ENCODE measurements at places on chromosomes 16 and 17.

DNA sequence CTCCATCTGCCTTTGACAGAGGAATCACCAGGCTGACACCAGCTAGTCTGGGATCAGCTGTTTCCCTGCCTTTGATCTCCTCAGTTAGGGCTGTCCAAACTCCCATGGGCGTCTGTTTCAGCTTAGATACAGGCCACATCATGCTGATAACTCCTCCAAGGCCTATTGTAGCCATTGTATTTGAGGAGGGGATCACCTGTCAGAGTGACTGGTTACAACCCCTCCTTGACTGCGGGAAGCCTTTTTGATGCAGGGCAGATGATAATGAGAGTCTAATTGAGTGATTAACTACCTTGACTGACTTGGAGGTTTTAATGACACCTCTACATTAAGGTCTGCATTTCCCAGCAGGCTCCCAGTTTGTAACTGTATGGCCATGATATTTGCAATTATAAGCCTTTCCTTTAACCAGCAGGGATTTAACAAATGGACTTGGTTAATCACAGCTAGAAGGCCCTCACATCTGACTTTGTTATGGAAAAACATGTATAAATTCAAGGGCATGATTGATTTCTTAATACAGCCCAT lies 863.5 kb downstream of the KCNJ2 start:
- no peak for DNase-seq

DNA sequence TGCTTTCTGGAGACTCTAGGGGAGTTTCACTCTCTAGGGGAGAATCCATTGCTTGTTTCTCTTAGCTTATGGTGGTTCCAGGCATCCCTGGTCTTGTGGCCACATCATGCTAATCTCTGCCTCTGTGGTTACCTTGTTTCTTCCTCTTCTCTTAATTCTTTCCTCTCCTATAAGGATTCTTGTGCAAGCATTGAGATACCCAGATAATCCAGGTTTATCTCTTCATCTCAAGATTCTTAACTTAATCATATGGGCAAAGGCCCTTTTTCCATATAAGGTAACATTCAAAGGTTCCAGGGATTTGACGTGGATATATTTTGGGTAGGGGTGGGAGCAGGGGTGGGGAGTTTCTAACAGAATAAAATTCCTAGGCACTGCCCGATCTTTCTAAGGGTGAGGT lies 32.6 kb downstream of the FAM20A start:
- no peak for DNase-seq

GRCh38 chr16:55908641-55909040 lies 33.5 kb upstream of the CES5A start:
- no peak for DNase-seq

DNA sequence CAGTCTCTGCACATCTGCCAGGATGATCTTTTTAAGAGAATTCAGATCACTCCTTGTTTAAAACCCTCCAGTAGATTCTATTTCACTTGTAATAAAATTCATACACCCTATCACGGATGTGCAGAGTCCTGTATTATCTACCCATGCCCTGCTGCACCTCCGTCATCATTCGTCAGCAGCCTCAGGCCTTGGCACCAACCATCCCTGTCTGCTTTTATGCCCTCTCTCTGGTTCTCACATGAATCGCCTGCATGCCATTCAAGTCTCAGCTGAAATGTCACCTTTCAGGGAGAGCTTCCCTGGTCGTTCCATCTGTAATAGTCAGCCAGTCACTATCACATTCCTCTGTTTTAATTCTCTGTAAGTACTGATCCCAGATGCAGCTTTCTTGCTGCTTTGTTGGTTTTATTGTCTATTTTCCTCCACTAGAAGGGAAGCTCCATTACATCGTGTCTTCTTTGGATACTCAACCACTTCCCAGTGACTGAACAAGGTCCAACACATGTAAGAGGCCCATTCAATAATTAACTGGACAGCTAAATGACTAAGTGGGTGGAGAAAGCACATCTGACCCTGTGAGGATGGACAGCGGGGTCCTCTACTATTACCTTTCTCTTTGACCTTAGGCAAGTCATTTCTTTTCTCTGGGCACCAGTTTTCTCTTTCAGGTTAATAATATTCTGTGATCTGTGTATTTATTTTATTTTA lies 81.2 kb upstream of the GOT2 start:
- DNase-seq: no peak

DNA sequence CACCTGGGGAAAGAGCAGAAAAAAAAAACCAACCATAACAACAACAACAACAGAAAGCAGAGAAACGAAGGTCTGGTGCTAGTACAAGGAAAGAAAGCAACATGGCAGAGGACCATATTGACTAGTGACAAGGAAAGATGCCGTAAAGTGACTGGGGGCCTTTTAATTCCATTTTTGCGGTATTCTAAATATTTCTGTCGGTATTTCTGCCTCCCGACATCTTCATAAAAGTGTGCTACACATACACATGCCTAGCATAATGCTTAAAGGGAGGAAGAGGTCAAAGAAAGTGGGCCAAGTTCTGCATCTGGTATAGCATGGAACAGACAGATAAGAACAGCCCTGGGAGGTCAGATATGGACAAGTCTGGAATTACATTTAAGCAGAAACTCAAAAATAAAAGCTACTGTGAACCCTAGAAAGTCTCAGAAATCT lies 19.5 kb upstream of the RNF43 start:
- no peak for DNase-seq

- DNase-seq: no peak
These were observed 15.7 kb downstream of the FAM117A start for GRCh38 chr17:49748223-49748622.

GRCh38 chr17:1491443-1492248 lies 840 bp downstream of the MYO1C start:
- no peak for DNase-seq

DNA sequence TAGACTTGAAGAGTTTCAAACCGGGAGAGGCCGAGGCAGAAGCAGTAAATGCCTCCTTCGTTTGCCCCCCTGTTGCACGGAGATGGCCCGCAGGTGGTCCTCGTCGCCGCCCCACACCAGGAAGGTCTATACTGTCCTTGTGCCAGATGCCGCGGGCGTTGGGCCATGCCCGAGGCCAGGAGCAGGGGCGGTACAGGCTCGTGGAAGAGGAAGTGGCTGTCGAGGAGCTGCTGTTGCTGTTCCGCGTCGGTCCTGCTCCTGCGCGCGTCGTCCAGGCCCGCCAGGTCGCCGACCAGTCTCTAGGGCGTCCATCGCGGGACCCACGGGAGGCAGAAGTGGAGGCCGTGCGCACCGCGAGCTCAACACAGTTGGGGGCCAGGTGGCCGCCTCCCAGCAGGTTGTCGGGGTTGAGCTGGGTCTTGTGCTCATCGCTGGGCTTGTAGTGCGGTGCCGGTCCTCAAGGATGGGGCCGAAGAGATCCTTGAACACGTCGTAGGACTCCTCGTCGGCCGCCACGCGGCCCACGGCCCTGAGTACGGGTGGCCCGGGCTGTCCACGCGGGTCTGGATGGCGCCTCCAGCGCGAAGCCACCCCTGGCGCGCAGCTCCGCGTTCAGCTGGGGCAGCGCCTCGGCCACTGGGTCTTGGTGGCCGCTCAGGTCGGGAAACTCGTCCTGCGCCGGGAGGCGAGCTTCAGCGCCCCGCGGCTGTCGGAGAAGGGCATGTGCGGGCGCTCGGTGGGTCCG lies 13.1 kb upstream of the C16orf87 start:
- DNase-seq: no peak

GRCh38 chr17:6755281-6755680 lies 565 bp upstream of the XAF1 start:
- DNase-seq: no peak

- no peak for DNase-seq
These were observed 123.9 kb upstream of the ZFHX3 start for GRCh38 chr16:73171901-73172240.

DNA sequence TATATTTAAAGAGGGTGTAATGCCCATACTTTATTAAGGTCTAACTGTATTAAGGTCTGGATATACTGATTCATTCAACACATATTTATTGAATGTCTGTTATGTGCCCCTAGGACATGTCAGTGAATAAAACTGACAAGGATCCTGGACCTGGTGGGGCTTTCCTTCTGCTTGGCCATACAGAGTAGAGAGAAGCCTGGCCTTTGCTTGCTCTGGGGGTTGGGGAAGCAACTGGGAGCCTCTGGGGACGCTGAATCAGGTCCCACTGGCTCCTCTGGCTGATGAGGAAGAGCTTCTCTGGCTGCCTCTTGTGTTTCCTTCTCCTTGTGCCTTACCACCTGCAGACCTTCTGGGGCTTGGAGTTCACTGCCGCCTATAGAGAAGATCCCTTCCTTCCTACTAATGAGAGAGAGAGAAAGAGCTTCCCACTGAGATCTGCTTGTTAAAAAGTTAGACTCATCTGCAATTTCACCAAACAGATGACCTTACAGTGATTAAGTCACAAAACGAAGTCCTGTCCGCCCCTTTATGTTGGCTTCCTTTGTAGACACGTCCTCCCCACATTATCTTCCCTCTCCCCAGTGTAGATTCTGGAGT lies 49.7 kb downstream of the MSI2 start:
- DNase-seq: no peak

DNA sequence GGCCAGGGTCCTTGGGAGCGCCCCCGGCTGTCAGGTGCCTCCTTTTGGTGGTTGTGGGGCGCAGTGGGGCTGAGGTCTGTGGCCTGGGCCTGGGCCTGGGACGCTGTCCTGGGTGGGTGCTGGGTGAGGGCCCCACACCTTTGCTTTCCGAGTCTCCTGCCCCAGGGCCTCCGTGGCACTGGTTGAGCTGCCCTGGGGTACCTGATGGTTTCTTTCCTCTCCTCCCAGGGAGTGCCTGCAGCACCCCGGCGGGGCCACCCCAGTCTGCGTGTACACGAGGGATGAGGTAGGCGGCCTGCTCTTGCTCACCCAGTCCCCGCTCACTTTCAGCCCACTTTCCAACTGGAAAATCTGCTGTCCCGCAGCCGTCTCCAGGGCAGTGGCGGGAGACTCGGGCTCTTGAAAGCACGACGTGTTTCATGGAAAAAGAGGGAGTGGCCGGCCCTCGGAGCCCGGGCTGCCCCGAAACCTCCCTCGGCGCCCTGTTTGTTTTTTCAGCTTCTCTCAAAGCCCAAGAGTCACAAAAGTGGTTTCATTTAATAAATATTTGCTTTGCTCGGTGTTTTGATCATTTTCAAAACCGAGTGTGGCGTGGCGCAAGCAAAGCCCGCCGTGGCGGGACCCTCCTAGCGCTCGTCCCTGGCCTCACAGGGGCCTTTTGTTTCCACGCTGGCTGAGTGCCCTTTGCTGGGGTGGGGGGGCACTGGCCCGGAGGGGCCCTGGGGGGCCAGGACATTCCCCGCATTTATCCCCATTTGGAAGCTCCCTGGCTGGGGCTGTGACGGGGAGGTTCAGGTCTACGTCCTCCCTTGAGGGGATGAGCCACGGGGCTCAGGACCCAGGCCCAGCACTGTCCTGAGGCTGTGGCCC lies 17.4 kb downstream of the ASPSCR1 start:
- DNase-seq: no peak

GRCh38 chr16:47687694-47688093 lies 226.6 kb downstream of the PHKB start:
- DNase-seq: no peak

- DNase-seq: no peak
These were observed 90.8 kb upstream of the DNAH17 start for GRCh38 chr17:78667741-78668640.

DNA sequence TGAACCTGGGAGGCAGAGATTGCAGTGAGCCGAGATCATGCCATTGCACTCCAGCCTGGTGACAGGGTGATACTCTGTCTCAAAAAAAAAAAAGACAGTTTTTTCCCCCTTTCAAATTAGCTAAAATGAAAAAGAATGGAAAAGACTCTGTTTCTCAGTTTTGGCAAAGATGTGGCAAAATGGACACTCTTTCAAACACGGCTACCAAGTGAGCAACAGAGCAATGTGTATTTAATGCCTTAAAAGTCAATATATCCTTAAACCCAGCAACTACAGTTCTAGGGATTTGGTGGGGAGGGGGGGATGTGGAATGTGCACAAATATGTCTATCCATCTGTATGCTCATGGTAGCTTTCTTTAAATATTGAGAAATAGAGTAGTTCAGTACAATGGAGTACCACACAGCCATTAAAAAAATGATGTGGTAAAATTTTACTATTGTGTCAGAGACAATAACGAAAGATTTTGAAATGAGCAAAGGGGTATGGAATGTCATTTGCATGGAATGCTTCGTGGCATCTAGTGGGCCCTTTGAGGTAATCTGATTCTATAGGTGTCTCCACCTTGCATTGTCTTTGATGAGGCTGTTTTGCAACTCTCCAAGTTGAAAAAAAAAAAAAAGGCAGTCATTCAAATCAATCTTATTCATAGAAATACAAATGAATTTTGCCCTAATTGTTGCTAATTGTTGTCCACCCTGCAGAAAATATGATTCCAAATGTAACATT lies 108.1 kb downstream of the AXIN2 start:
- DNase-seq: no peak

- no peak for DNase-seq
These were observed 42.1 kb upstream of the TAOK1 start for GRCh38 chr17:29347831-29348629.

DNA sequence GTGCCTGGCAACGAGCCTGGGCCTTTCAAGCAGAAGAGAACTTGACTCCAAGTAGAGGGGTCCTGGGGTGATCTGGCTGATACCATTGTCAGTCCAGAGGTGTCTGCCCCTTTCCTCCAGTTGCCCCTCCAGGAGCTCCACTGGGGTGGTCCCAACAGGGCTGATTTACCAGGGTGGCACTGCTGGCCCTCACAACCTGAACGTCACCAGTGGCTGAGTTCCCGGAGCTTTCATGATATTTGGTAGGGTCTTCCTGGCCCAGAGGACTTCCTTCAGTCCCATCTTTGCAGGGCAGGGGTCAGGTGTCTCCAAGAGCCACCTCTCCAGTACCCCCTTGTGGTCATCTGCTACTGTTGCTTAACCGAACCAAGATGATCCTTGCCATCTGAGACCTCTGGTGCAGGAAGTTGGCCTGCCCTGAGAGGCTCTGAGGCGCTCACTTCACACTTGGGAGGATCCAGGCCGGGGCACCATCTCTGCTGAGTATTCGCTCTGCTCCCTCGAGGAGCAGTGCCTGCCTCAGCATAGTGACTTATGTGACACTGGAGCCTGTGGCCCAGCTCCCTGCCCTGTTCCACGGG lies 3.5 kb downstream of the LIMD2 start:
- DNase-seq: no peak

DNA sequence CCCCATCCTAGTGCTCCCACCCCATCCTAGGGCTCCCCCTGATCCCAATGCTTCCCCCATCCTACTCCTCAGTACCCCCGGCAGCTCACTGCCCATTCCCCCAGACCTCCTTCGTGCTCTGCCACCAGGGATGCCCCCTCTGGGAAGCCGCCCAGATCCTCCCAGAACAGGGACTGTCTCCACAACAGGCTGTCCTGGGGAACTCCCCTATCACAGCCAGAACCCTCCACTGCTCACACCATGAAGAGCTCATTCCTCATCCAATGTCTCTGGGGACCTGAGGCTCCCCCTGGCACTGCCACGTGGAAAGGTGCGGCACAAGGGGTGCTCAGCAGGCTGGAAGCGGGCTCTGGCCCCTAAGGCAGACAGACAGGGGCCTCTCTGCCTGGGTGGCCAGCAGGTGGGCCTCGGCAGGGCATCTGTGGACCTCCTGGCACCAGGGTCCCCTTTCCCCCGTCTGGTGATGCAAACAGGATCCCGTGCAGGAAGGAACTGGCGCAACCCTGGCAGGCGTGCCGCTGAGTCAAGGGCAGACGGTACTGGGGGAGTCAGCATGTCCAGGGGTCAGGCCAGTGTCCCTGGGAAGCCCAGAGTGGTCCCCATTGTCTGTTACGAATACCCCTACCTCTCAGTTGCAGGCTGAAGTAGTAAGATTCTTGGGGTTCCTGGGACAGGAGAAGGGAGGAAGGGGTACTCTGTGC lies 14.8 kb upstream of the PVALEF start:
- DNase-seq: no peak

GRCh38 chr17:3972281-3972731 lies 8.1 kb upstream of the ATP2A3 start:
- no peak for DNase-seq

All from stimulated activated CD8-positive, alpha-beta memory T cell treated with anti-CD3 and anti-CD28 coated beads, Interleukin-15, amount 100 ng/mL, for 48 hours (primary cell).